ENCODE measurements at places on chromosomes 11 and 22.

GRCh38 chr11:225734-226453 is 10.2 kb downstream of the SIRT3 start:
- peak; percentile 27 for DNase-seq

DNA sequence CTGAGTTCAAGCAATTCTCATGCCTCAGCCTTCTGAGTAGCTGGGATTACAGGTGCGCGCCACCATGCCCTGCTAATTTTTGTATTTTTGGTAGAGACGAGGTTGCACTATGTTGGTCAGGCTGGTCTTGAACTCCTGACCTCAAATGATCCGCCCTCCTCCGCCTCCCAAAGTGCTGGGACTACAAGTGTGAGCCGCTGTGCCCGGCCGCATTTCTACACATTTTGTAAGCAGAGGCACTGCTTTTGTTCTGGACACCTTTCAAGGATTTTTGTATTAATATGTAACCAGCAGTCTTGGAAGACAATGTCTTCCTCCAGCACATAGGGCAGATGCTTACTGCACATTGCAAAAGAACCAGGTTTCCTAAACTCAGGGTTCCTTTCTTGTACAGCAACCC is 11.4 kb upstream of the VSIG10L2 start:
- no peak for DNase-seq

- no peak for DNase-seq
These were observed 81.8 kb downstream of the KCNC1 start for GRCh38 chr11:17816232-17816931.

GRCh38 chr11:119980431-119980830 is 157.5 kb downstream of the TRIM29 start:
- no peak for DNase-seq

- no peak for DNase-seq
These were observed 49.5 kb downstream of the ZNF280B start for GRCh38 chr22:22458896-22459588.

DNA sequence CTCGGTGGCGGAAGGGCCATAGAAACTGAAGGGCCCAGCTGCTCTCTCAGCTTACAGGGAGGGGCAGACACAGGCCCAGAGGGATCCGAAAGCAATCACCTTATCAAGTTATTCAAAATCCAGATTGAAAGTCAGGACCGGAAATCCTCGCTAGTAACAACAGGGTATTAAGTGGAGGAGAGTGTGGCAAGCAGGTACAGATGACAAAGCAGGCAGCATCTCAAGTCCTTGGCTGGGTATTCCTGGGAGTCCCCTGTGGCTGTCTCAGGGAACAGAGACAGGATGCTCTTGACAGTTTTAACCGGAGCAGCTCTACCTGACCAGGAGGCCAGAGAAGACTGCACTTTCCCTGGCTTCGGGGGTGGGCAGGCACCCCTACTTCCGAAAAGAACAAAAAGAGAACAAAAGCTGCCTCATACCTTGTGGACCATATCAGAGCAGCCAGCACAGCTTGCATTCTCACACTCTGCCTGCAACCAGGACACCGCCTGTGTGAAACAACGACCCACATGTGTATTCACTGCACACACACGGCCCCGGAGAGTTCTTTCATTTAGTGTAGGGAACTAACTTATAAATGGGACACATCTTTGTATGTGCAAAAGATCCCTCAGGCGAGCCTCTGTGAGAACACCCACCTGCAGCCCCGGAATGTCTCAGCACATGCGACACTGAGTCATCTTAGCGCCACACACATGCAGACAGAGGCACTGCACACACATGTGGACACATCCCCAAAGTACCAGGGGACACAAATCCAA is 78.3 kb downstream of the MICAL3 start:
- no peak for DNase-seq

GRCh38 chr11:116697011-116697410 is 75.8 kb downstream of the BUD13 start:
- DNase-seq = no peak

GRCh38 chr22:44364751-44365130 is 52.0 kb upstream of the SHISAL1 start:
- DNase-seq = no peak

DNA sequence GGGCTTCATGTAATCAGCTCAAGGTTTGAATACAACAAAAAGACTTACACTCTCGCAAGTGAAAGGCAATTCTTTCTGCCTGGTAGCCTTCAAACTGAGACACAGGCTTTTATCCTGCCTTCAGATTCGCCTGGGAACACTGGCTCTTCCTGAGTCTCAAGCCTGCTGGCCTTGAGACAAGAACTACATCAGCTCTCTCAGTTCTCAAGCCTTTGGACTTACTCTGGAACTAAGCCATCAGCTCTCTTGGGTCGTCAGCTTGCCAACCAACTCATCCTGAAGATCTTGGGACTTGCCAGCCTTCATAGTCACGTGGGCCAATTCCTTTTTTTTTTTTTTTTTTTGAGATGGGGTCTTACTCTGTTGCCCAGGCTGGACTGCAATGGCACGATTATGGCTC is 35.7 kb upstream of the LRRC10B start:
- DNase-seq = no peak

GRCh38 chr22:44448271-44448830 is 49.7 kb downstream of the RTL6 start:
- DNase-seq = peak; percentile 85
